ENCODE measurements at places on chromosomes 5 and 9. TPM values are rescaled to one million over a fixed set of nuclear protein-coding genes. Genes with fewer than 3 reads are reported as not detected.

Gene ADCY2
- total RNA-seq = not detected

Gene FIBCD1
- not detected for total RNA-seq

Gene GMCL2
- not detected for total RNA-seq

Gene MZB1
- total RNA-seq = not detected

Gene OR1Q1
- not detected for total RNA-seq

Gene FYB1
- total RNA-seq = not detected

Gene ZNF622
- 89.1 TPM for total RNA-seq

Gene FOXD1
- total RNA-seq = 9.6 TPM

Gene ITGA1
- total RNA-seq = 0.69 TPM

Gene PCSK5
- total RNA-seq = not detected

Gene LHX3
- not detected for total RNA-seq

Gene TMED9
- 310 TPM for total RNA-seq

Gene SLC6A18
- not detected for total RNA-seq

Gene C9
- total RNA-seq = not detected

Gene PCDHB6
- not detected for total RNA-seq

Gene CEL
- not detected for total RNA-seq

Gene PRRX2
- total RNA-seq = 20.1 TPM

Gene CDC23
- 44.3 TPM for total RNA-seq

Gene RNF180
- 0.10 TPM for total RNA-seq

Gene REEP5
- 18.5 TPM for total RNA-seq

All from MG63 (cell line).